ENCODE measurements at places on chromosomes 1 and 21. TPM values are rescaled to one million over a fixed set of nuclear protein-coding genes. Genes with fewer than 3 reads are reported as not detected.

- DNase-seq = peak; percentile 46
Measured at GRCh38 chr1:234716908-234717375, 107.0 kb upstream of the IRF2BP2 start.

DNA sequence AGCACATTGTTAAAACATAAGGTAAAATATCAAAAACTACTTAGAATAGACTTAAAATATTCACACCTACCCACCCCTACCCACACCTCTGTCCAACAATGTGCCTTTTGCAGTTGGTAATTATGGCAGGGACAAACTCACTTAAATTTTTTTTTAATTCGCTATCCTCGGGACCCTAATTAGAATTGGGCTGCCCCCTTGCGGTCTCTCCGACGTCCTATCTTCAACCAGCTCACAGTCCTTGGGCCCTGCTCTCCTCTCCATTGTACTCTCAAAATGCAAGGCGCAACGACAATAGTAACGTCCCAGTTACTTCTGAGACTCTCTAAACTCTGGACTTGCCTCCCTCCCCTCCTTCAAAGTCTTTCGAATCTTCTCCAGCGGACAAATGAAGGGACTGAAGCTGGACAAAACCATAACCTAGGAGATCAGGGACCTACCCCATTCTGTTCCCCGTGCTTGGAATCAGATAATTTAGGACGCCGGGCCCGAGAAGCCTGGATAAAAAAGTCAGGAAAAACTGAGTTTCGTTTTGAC, 1.1 kb upstream of the CIART start:
- no peak for DNase-seq

DNA sequence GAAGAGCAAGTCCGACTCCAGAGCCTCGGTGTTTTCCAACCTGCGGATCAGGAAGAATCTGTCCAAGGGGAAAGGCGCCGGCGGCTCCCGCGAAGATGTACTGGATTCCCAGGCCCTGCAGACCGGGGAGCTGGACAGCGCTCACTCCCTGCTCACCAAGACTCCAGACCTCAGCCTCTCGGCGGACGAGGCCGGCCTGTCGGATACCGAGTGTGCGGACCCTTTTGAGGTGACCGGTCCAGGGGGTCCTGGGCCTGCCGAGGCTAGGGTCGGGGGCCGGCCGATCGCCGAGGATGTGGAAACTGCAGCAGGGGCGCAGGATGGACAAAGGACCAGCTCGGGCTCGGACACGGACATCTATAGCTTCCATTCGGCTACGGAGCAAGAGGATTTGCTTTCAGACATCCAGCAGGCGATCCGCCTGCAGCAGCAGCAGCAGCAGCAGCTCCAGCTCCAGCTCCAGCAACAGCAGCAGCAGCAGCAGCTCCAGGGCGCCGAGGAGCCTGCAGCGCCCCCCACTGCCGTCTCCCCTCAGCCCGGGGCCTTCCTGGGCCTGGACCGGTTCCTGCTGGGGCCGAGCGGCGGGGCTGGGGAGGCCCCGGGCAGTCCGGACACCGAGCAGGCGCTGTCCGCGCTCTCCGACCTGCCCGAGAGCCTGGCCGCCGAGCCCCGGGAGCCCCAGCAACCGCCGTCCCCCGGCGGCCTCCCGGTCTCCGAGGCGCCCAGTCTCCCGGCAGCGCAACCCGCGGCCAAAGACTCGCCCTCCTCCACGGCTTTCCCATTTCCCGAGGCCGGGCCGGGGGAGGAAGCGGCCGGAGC, 827 bp downstream of the FMN2 start:
- no peak for DNase-seq

GRCh38 chr1:182120411-182121258, 59.1 kb upstream of the ZNF648 start:
- DNase-seq = no peak

GRCh38 chr1:159829273-159829634, 2.6 kb downstream of the SLAMF8 start:
- no peak for DNase-seq

GRCh38 chr1:9069326-9070100, at the start of gene SLC2A5:
TSS of gene SLC2A5 (minus strand) at chr1:9069635. CDS start at chr1:9069536, 99 bp downstream.
- DNase-seq = no peak

DNA sequence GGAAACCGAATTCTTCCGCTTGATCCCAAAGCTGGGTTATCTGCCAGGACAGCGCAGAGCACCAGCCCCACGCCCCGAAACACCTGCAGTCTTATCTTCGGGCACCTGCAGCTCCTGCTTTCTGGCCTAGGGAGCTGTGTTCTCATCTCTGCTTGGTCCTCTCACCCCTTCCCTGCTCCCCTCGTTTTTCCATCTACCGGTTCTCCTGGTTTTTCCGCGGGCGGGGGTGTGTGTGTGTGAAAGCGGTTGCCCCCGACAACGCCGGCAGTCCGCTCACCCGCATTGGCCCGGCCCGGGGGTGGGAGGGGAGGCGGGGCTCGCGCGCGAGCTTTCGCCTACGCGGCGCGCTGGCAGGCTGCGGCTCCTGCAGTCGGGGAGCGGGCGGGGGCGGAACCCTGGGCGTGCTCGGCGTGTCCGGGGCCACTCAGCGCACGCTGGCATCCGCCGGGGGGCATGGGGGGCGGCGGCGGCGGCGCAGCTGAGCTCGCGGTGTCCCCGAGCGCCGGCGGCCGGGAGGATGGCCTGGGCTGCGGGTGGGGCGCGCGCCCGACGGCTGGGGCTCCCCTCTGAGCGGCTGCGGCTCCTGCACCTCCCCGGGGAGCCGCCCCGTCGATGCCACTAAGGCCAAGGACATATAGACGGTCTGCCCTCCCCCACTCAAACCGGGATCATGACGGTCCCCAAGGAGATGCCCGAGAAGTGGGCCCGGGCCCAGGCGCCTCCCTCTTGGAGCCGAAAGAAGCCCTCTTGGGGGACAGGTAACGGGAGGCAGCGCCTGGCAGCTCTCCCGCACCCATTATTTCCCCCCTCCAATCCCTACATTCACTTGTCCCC, 3.2 kb downstream of the ATP8B2 start:
- DNase-seq = peak; percentile 92

DNA sequence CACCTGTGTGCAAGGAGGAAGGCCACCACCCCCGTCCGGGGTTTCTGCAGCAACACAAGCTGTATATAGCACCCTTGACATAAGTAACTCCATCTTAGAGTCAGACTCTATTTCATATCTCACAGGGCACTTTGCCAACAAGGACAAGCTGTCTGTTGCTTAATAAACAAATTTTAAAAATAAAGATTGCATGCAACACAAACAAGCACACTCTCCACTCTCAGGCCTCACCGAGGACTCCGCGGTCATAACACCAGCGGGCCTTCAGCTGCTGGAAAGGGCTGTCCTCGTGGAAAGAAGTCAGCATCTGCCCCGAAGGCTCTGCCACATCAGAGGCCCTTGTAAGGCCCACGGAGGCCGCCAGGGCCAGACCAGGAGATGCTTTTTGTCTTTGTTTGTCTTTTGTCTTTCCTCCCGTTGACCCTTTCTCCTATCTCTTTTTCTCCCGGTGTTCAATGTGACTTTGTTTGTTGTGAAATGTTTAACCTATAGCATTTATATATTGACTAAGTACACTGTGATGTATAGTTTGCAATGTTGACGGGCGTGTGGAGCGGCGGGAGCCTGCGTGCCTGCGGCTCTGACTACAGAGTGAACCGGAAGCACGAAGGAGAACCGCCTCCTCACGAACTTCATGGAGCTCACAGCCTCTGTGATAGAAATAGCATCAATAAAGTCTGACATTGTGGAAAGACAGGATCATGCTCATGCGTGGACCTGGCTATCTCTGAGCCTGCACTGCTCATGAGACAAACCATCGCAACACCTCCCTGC, 24.1 kb downstream of the MEGF6 start:
- DNase-seq = no peak

- DNase-seq = no peak
Measured at GRCh38 chr1:20179371-20180128, 6.3 kb upstream of the UBXN10 start.

DNA sequence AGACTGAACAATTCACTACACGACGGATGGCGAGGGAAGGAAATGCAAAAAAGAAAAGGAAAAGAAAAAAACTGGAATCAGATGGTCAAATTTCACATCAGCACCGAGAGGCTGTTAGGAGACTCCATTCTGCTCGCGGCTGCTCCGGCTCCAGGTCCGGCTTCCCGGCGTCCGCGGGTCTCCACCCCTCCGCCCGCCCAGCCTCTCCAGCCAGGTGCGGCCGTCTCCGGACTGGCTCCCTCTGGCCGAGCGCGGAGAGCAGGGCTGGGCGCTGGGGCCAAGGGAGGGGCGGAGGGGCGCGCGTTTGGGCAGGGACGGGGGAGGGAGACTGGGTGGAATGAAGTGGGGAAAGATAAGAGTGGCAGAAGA, 332 bp downstream of the KCNJ6 start:
- no peak for DNase-seq

The HLX gene
- total RNA-seq = 8.1 TPM

The S1PR1 gene
- 57.9 TPM for total RNA-seq

The CNKSR1 gene
- total RNA-seq = 2.9 TPM

Measured in cardiac septum (tissue), 1 donor.